ENCODE measurements at places on chromosomes 3 and 15.

GRCh38 chr3:17367171-17367570, 375.3 kb downstream of the TBC1D5 start:
- no peak for DNase-seq

DNA sequence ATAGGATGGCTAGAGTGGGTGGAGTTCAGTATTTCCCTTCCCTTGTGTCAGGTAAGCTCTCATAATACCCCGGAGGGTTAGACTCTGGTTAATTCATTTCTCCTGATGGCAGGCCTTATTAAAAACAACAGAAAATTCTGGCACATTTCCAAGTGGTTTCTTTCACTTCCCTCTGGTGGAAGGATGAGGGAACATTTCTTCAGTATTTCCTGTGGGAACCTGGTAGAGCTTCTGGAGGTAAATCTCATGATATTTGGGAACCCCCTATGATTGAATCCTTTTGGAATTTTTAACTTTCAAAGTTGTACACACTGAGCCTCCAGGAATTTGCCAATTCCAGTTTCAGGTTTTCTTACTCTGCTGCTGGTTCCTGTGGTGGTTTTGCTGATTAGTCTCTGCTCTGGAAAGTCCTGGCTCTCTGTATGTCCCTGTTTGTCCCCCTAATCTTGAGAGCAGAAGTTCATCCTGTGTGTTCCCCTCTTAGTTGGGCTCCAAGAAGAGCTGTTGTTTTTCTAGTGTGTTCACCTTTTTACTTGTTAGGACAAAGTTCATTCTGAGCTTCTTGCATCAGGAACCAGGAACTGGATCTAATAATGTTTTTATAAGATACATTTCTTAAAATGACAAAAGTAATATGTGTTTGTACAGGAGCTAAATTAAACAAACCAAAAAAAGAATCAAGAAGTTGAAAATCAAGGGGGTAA, 12.1 kb downstream of the CHRNA7 start:
- no peak for DNase-seq

- DNase-seq: no peak
Measured at GRCh38 chr3:38640661-38641452, 8.6 kb downstream of the SCN5A start.

DNA sequence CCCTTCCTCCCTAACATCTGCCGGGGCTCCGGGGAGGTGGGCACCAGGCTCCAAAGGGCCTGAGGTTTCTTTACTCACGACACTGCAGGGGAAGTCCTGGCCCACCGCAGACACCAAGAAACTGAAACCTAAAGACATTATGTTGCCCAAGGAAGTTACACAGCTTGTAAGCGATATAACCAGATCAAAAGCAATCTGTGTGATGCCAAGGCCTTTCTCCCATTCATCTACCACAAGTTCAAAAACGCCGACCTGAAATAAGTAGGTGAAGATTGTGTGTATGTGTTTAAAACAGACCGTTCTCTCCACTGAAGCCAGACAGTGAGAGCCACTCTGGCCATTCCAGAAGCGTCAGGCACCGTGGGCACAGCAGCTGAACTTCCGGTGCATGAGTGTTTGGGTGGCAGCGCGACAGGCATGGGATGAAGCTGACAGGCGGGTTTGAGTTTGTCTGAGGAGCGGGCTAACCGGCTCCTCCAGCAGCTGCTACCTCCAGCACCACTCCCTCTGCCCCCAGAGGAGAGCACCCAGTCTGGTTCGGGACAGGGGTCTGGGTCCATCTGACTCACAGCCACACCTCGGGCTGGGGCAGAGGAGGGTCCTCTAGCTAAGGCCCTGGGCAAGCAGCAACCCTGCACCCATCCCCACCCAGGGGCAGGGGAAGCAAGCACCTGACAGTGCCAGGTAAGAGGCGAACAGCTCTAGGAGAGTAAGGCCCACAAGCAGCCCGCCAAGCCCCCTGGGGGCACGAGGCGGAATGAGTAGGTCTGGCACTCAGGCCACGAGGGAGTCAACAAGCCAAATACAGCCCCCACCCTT, 1.3 kb downstream of the TNK2 start:
- no peak for DNase-seq

GRCh38 chr3:191680989-191681597, 220.1 kb downstream of the PYDC2 start:
- DNase-seq: no peak

DNA sequence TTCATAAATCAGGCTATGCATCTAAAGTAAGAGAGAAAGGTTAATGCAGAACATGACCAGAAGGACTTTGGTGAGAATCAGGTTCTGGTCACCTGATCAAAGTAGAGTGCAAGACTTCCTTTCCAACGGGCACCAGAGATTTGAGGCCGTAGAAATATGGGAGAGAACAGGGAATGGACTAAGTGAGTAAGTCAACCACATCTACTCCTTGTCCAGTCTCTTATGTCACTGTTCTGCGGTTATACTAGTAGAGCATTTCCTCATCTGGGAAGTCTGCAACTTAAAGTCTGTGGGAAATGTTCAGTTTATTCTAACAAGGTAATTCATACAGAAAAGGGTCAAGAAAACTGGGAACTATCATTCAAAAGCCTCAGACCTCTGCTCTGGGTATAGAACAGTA, 232.8 kb downstream of the CPNE4 start:
- DNase-seq: no peak

DNA sequence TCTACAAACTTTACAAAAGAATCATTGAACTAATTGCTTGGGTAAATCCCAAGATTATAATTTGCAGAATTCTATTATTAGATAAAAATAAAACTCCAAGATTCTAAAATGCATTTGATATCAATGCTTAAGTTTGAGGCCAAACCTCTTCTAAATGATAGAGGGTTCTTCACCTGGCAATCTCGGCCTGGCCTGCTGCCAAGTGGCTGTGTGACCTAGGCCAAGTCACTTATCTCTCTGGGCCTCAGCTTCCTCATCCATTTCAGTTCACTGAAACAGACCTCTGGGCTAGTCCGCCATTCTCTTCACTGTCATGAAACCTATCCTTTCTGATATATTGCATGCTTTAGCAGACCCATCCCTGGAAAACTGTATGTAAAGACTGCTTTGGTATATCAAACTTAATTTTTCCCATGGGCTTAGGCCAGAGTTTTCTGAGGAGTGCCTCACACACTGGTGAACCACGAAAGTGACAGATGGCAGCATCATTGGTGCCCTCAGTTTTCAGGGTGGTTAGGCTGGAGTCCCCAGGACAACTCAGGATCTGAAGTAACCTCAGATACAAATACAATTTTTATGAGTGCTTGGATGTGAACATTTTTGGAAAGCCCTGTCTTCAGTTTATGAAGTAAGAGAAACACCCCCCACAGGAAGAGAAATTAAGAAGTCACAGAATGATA, 21.8 kb downstream of the NUDT16 start:
- no peak for DNase-seq

- DNase-seq: no peak
Measured at GRCh38 chr15:23518104-23518503, 47.4 kb upstream of the MKRN3 start.

- DNase-seq: no peak
Measured at GRCh38 chr15:46014532-46014931, 379.7 kb downstream of the SQOR start.

GRCh38 chr15:62119874-62120273, 45.2 kb downstream of the C2CD4B start:
- no peak for DNase-seq

DNA sequence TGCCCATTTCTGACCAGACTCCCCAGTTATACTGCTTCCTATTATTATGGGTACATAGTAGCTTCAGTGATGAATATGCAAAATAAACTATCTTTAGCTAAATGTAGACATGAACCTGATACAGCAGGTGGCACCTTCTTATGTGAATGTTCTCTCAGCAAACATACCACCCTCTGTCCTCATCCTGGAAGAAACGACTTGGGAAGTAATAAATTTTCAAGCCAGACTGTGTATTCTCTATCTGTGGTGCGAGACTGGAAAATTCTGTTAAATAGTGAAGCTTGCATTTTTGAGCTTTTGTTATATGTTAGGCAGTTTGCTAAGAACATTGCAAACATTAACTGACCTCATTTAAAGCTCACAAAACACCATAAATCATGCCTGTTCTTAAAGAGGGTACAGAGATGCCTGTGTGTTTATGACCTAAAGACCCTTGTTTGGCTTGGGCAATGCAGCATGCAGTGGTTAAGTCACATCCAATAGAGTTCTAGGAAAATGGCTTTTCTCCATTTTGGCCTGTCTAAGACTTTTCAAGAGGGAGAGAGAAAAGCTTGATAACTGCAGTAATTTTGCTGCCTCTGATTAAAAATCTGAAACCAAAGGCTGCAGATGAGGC, 287.1 kb downstream of the NEK10 start:
- no peak for DNase-seq

- no peak for DNase-seq
Measured at GRCh38 chr15:82177291-82178010, 85.1 kb downstream of the EFL1 start.

GRCh38 chr15:64780600-64781156, 5.3 kb upstream of the RBPMS2 start:
- no peak for DNase-seq

- DNase-seq: no peak
Measured at GRCh38 chr15:87369269-87369668, 887.3 kb downstream of the NTRK3 start.

- no peak for DNase-seq
Measured at GRCh38 chr3:156787926-156788663, 38.1 kb upstream of the LEKR1 start.

DNA sequence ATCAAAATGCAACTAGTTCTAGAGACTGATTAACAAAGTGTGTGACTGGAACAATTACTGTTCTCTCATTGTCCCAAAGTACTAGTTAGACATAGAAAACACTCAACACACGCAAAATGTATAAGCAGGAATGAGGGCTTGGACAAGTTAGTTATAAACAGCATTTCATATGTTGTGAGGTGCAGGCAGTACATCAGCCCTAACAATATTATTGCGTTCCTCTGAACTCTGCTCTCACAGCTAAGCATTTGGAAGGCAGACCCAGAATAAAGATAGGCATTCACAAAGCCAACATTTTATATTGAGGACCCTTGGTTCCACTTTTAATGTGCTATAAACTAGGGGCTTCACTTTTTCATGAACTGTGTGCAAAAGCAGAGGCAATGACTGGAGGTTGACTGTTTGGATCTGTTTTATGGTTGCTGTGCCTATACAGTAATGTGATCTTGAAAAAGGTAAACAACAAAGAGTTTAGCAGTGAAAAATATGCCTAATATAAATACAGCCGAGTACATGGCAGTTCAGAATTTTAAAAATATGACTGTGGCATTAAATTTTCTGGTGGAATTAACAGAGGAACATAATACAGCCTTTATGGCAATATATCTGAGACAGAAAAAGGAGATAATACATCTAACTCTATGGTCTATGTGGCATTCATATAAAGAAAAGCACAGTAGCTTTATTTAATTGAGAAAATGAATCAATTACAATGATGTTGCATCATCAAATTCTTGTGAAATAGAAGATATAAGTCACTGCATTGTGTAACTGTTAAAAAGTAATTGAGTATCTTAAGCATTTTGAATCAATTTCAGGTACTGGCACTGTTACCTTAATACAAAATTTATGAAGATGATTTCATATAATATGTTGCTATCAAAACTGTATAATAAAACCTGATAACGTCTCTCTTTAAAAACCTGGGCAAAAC, 80.0 kb upstream of the SKOR1 start:
- no peak for DNase-seq

DNA sequence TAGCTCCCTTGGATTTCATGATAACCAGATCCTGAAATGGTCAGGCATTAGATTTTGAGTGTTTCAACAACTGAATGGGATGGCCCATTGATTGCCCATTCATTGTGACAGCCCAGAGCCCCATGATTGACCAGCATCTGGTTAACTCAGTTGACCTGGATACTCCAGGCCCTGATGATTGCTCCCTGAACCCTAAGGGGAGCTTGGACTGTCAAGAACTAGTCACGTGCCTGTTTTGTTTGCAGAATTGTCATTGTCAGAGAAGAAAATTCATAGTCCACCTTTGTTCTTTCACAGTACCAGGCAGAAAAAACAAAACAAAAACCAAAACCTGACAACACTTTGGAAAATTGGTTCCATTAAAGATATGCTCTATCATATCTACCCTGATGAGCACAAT, 241.3 kb upstream of the ONECUT1 start:
- DNase-seq: no peak

- no peak for DNase-seq
Measured at GRCh38 chr3:99474776-99475175, 163.6 kb upstream of the COL8A1 start.

- no peak for DNase-seq
Measured at GRCh38 chr3:55288657-55289056, 198.4 kb downstream of the WNT5A start.

GRCh38 chr3:8455526-8456411, 45.9 kb upstream of the LMCD1 start:
- DNase-seq: no peak

DNA sequence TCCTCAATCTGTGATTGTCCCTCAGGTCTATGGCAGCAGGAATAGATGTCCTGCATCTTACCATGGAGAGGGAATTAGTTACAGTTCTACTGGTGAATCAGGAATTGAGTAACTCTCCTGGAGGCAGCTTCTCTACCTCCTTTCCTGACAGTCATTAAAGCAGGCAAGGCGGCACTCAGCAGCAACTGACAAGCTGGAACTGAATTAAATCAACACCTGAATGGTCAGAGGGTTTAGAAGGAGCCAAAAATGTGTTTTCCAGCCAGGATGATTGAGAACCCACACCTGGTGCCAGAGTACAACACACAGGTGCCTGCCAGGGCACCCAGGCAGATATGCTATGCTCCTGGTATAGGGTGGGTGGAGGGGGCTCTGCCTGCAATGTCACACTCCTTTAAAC, 43.1 kb upstream of the TIPARP start:
- DNase-seq: no peak

DNA sequence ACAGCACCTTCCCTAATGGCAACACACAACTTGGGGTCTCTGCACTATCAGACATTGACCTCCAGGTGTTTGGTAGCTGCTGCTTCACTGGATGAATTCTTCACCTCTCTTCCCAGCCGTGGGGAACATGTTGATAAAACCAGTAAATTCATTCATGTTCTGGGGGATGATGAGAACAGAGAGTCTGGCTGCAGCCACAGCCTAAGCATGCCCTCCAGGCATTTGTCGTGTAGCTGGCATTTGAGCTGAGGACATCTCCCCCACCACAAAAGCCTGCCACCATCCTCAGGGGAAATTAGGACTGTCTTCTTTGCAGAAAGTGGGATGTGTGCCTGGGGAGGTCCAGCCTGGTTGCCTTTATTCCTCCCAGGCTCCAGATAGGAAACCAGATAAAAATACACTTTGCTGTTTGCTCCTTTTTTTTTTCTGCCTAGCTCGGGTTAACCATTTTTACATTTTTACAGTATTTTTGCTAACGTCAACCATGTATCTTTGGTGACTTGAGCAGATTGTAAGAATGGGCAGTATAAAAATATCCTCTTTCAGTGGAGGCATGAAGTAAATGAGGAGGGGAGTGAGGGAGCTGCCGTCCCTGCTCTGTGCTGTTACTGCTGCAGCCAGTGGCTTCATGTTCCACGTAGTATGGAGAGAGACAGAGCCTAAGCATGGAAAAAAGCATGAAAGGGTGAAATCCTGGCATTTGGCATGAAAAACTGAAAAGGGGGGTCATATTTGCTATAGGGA, 444.0 kb downstream of the EPHB1 start:
- DNase-seq: no peak
